ENCODE measurements at places on chromosomes 7 and 10.
A peak's percentile ranks its signal among the peaks of the same experiment; 100 is the strongest.

DNA sequence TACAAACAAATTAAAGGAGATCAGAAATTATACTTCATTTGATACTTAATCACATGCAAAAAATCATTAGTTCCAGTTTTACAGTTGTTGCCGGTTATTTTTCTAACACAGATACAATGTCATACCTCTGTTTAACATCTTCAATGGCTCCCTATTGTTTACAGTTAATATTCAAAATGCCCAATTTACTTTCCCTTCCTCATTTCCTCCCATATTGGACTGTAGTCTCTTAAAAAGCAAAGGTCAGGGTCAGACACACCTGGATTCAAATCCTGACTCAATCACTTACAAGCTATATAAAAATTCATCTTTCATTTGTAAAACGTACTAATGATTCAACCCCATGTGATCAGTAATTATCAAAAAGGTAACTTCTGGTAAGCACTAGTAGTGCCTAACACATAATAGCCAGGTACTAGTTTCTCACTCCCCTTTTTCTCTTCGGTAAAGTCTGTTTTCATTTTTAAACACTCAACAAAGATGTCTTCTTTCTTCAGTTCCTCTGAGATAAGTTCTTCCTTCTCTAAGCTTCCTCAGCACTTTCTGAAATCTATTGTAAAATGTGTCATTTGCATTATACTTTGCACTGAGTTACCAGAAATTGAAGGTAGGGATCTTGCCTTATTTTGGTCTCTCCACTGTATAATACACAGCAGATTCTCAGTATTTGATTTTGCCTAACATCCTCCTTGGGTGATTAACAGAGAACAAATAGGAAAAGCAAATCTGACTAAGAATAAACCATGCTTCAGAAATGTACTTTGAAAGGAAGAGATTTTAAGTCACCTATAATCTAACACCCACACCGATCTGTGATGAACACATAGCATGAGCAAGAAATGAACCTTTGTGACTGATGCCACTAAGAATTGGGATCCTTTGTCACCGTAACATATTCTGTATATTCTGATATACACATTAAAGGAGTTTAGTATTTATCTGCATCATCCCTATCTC, 16.1 kb downstream of the KMT2C start:
- H3K4me3 ChIP-seq: no peak overlapping the region
- H3K36me3 ChIP-seq: peaks cover 5% of the 10 kb centered on the region
- peaks cover 8% of the 10 kb centered on the region for H3K4me1 ChIP-seq
- no peak overlapping the region for H3K27ac ChIP-seq
- no peaks in the 10 kb centered on the region for H3K27me3 ChIP-seq
- no peak for DNase-seq

DNA sequence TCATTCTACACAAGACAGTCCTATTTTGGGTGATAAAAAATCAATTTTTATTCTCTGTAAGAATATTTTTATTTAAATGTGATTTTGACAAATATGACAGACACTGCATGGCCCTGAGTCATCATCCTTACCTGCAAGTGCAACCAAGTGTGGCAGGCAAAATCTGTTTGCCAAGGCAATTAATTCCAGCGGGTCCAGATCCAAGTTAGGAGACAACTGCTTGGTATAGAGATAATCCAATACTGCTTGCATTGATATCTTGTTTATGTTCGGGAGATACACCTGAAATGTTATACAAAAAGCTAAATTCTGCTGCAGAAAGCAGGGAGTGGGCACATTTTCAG, 66.2 kb downstream of the RHOBTB1 start:
- H3K27me3 ChIP-seq: no peaks in the 10 kb centered on the region
- no peak for DNase-seq
- H3K36me3 ChIP-seq: peaks cover 14% of the 10 kb centered on the region
- no peak overlapping the region for H3K27ac ChIP-seq

GRCh38 chr10:75723319-75723980, 292.0 kb downstream of the LRMDA start:
- DNase-seq: no peak
- no peaks in the 10 kb centered on the region for H3K4me1 ChIP-seq
- no peak overlapping the region for H3K4me3 ChIP-seq
- no peak overlapping the region for H3K27ac ChIP-seq
- peaks cover 46% of the 10 kb centered on the region for H3K27me3 ChIP-seq
- H3K36me3 ChIP-seq: no peaks in the 10 kb centered on the region

- no peak overlapping the region for H3K27ac ChIP-seq
- peaks cover 52% of the 10 kb centered on the region for H3K27me3 ChIP-seq
- no peak for DNase-seq
- H3K4me3 ChIP-seq: no peak overlapping the region
- H3K36me3 ChIP-seq: no peaks in the 10 kb centered on the region
These were observed 22.1 kb upstream of the HSPB1 start for GRCh38 chr7:76280408-76280807.

DNA sequence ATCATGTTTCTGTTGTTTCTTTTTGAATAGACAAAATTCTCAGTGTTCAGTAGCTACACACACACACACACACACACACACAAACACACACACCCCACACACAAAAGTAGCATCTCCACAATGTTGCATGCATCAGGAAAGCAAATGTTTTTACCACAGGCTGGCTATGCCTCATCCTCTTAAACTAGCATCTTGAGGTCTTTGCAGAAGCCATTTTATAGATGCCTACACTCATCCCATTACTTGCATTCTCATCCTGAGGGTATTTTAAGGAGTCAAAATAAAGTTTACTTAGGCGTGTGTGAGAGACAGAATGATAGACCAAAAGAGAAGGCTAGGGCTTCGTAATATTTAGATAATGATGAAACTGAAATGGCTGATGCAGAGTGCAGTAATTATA, 7.9 kb upstream of the INHBA start:
- no peak for DNase-seq
- no peaks in the 10 kb centered on the region for H3K36me3 ChIP-seq
- H3K27me3 ChIP-seq: no peaks in the 10 kb centered on the region
- no peak overlapping the region for H3K4me3 ChIP-seq
- H3K27ac ChIP-seq: no peak overlapping the region

DNA sequence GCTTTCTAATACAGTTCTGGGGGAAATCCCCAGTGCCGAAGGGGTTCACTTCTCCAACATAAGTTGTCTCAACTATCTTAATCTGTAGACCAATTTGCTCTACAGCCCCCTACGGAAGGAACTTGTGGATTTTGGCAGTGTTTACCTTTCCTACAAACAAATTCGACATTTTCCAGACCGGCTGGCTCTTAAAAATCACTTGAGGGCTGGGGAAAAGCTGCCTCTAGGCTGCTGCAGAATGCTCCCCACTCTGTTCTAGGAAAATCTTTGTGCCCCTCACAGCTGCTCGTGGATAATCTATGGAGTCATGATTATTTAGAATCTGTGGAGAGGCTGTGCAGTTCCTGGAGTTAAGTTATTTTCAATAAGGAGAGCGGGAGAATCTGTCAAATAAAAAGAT, 474.6 kb upstream of the FZD8 start:
- no peak overlapping the region for H3K27ac ChIP-seq
- H3K4me3 ChIP-seq: no peak overlapping the region

GRCh38 chr10:104323760-104324201, 14.5 kb downstream of the ITPRIP start:
- peaks cover 5% of the 10 kb centered on the region for H3K36me3 ChIP-seq
- no peak for DNase-seq
- no peaks in the 10 kb centered on the region for H3K27me3 ChIP-seq
- no peak overlapping the region for H3K4me3 ChIP-seq
- H3K4me1 ChIP-seq: peaks cover 79% of the 10 kb centered on the region

GRCh38 chr10:100413173-100413572, 49.6 kb upstream of the WNT8B start:
- H3K27me3 ChIP-seq: peaks cover 12% of the 10 kb centered on the region
- no peaks in the 10 kb centered on the region for H3K36me3 ChIP-seq
- no peaks in the 10 kb centered on the region for H3K4me1 ChIP-seq
- no peak overlapping the region for H3K27ac ChIP-seq
- no peak overlapping the region for H3K4me3 ChIP-seq

GRCh38 chr7:87934699-87935383, 790 bp downstream of the ADAM22 start:
- H3K36me3 ChIP-seq: no peaks in the 10 kb centered on the region
- DNase-seq: no peak
- H3K27me3 ChIP-seq: peaks cover 46% of the 10 kb centered on the region
- peaks cover 10% of the 10 kb centered on the region for H3K4me1 ChIP-seq
- peak overlapping the region; percentile 91 for H3K4me3 ChIP-seq

- no peaks in the 10 kb centered on the region for H3K27me3 ChIP-seq
- H3K4me3 ChIP-seq: no peak overlapping the region
- H3K36me3 ChIP-seq: no peaks in the 10 kb centered on the region
- peak overlapping the region; percentile 34 for H3K27ac ChIP-seq
- DNase-seq: no peak
These were observed 21.6 kb upstream of the SAR1A start for GRCh38 chr10:70191972-70192305.

DNA sequence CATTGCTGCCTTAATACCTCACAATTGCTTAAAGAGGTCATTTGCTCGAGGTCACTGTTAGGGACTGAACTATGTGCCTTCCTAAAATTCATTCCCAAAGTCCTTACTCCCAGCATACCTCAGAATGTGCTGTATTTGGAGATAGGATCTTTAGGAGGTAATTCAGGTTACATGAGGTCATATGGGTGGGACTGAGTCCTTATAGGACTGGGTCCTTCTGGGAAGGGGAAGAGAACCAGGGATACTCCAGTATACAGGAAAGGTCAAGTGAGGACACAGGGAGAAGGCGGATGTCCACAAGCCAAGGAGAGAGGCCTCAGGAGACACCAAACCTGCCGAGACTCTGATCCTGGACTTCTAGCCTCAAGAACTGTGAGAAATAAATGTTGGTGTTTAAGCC, 253.3 kb downstream of the PRPF18 start:
- H3K36me3 ChIP-seq: peaks cover 21% of the 10 kb centered on the region
- DNase-seq: no peak
- H3K27me3 ChIP-seq: no peaks in the 10 kb centered on the region
- peaks cover 73% of the 10 kb centered on the region for H3K4me1 ChIP-seq

DNA sequence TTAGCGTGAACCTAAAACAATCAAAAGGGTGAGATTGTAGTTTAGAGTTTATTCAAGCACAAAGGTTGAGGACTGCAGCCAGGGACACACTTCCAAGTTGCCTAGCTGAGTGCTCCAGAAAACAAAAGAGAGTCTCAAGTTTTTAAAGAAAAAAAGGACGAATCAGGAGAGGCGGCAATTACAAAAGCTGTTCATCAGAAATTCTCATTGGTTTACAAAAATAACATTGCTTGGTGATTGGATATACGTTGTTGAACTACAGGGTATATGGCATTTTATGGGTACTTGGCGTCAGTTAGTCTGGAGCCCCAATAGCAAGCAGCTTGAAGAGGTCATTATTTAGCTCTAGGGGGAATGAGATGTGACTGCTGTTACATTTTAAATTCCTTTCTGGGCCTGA, 11.5 kb downstream of the ZNF438 start:
- H3K4me3 ChIP-seq: no peak overlapping the region
- peaks cover 6% of the 10 kb centered on the region for H3K4me1 ChIP-seq
- H3K27me3 ChIP-seq: no peaks in the 10 kb centered on the region

- no peak overlapping the region for H3K27ac ChIP-seq
- H3K4me3 ChIP-seq: no peak overlapping the region
- no peak for DNase-seq
- peaks cover 19% of the 10 kb centered on the region for H3K4me1 ChIP-seq
- no peaks in the 10 kb centered on the region for H3K27me3 ChIP-seq
- peaks cover 3% of the 10 kb centered on the region for H3K36me3 ChIP-seq
These were observed 45.1 kb upstream of the ODAD2 start for GRCh38 chr10:28043941-28044340.

DNA sequence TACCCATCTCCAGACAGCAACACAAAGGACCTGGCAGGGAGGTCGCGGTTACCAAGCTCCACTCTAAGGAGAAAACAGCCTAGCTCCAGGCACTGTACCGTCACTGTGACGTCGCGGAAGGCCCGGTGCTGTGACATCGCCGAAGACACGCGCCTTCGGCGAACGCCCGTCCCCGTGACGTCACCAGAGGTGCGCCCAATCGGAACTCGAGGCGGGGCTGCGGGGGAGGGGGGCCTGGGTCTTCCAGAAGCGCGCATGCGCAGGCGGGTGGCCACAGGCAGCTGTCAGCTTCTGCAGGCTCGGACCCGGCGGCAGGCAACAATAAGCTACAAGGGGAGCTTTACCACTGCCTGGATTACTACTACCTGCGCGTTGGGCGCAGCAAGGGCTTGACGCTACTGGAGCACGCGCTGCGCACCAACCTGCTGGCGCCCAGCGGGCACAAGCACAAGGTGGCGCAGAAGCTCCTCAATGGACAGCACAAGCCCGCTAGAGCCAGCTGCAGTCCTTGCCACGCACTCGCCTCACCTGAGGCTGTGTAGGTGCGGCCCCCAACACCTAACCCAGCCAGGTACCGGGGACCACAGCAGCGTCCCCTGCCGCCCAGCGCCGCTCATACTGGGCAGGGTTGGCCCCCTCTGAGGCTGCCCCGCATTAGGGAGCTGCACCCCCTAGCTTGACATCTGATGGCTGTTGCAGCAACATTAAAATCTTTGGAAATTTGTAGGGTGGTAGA, 208.4 kb downstream of the TPST1 start:
- H3K27me3 ChIP-seq: no peaks in the 10 kb centered on the region
- peak overlapping the region; percentile 65 for H3K4me3 ChIP-seq
- DNase-seq: peak; percentile 94
- peak overlapping the region; percentile 34 for H3K27ac ChIP-seq

DNA sequence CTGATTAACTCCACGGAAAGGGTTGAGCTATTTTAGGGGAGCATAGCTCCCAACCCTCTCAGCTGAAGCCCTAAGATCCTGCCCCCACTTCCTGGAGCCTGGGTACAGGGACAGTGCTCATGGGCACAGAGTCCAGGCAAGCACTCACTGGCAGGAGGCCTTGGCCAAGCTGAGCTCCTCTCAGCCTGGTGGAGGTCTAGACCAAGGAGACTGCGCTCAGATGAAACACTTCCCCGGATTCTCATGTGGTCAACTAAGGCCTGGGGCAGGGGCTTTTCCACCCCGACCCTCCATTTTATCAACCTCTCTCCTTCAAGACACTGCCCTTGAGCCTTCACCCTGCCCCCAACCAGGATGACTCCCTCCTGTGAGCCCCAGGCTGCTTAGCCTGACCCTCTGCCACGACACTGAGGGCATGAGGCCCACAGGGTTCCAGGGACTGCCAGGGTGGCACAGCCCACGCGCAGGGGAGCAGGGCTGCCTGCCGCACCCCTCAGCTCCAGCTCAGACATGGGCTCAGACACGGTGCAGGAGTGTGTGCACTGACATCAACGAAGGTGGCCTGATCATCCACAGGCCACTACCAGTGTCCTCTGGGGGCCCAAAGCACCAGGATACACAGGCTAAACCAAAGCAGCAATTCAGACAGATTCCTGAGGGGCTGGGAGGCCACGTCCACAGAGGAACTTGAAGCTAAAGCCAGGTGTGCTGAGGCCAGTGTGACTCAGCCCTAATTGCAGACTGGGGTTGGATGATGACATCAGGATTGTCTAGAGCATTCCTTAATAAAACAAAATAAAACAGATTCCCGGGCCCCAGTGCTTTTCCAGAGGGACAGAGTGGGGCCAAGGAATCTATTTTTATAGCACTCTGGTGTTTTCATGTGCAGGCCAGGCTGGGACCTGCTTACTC, 18.8 kb downstream of the CHAT start:
- H3K27me3 ChIP-seq: peaks cover 34% of the 10 kb centered on the region
- no peak for DNase-seq
- H3K4me1 ChIP-seq: no peaks in the 10 kb centered on the region
- H3K4me3 ChIP-seq: no peak overlapping the region
- no peaks in the 10 kb centered on the region for H3K36me3 ChIP-seq

GRCh38 chr7:73892003-73892999, 31.3 kb downstream of the TMEM270 start:
- H3K27ac ChIP-seq: no peak overlapping the region
- DNase-seq: no peak
- H3K27me3 ChIP-seq: no peaks in the 10 kb centered on the region
- H3K36me3 ChIP-seq: no peaks in the 10 kb centered on the region

Measured in osteocyte (in vitro differentiated cells).